ENCODE measurements at places on chromosomes 12 and 14. TPM values are rescaled to one million over a fixed set of nuclear protein-coding genes. Genes with fewer than 3 reads are reported as not detected.

The WNT5B gene
- not detected for polyA plus RNA-seq

The OR4Q2 gene
- polyA plus RNA-seq, result not detected

The CISTR gene
- not detected for polyA plus RNA-seq

The RNASE3 gene
- polyA plus RNA-seq, result not detected

The CNTN1 gene
- not detected for polyA plus RNA-seq

The KLRB1 gene
- not detected for polyA plus RNA-seq

The IFI27 gene
- polyA plus RNA-seq, result not detected

The SLCO1B1 gene
- not detected for polyA plus RNA-seq
